ENCODE measurements at places on chromosomes 3 and 15. TPM values are rescaled to one million over a fixed set of nuclear protein-coding genes. Genes with fewer than 3 reads are reported as not detected.

Gene PCLAF
- total RNA-seq, result 93.5 TPM

DNA sequence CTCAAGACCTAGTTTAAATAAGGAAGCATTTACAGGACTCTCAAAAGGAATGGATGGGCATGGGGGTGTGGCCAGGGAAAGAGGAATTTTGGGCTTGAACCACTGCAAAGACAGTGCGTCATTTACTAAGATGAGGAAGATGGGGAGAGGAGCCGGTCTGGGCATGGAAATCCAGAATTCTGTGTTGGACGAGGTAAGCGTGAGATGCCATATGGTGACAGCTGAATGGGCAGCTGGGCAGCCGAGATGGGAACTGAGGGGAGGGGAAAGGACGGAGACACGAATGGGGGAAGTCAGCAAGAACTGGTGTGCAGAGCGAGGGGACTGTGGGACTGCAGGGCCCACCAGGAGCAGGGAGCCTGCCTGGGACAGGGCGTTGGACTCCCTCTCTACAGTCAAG lies 24.2 kb downstream of the TMEM44 start:
- no peak for DNase-seq

GRCh38 chr15:31930967-31931366 lies 99.3 kb upstream of the CHRNA7 start:
- no peak for DNase-seq

Gene CGGBP1
- 52.7 TPM for total RNA-seq

Data from HCT116 (cell line).